ENCODE measurements at places on chromosomes 12 and 14.

- DNase-seq = no peak
Measured at GRCh38 chr12:2282318-2282717, 229.5 kb downstream of the CACNA1C start.

DNA sequence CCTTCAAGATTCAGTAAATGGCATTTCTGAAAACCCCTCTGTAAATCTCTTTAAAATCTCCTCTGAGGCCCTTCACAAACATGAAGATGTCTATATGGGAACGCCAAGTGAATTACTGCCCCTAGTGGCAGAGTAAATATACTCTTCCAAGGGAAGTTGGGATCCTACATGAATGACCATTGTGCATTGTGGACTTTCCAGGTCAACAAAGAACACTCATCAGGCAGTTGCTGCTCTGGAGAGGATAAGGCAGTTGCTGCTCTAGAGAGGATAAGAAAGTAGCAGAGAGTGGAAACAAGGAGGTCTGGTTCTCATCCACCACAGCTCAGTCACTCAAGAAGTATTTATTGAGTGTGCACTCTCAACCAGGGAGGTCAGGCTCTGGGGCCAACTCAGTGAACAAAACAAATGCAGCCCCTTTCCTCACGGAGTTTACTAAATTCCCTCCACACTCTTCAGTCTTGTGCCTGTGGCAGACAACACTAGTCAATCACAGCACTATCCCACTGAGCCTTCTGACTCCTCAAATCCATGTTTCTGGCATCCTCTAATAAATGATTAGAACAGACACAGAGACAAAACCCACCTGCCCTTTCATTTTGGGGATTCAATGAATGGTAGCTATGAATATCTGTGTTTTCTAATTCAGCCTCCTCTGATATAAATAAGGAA, 52.9 kb downstream of the SVOP start:
- no peak for DNase-seq

GRCh38 chr12:32437095-32437515, 37.7 kb downstream of the FGD4 start:
- DNase-seq = no peak

GRCh38 chr12:47747126-47747525, 11.6 kb downstream of the RAPGEF3 start:
- DNase-seq = no peak

- no peak for DNase-seq
Measured at GRCh38 chr14:60646226-60646818, 3.0 kb downstream of the SIX1 start.

DNA sequence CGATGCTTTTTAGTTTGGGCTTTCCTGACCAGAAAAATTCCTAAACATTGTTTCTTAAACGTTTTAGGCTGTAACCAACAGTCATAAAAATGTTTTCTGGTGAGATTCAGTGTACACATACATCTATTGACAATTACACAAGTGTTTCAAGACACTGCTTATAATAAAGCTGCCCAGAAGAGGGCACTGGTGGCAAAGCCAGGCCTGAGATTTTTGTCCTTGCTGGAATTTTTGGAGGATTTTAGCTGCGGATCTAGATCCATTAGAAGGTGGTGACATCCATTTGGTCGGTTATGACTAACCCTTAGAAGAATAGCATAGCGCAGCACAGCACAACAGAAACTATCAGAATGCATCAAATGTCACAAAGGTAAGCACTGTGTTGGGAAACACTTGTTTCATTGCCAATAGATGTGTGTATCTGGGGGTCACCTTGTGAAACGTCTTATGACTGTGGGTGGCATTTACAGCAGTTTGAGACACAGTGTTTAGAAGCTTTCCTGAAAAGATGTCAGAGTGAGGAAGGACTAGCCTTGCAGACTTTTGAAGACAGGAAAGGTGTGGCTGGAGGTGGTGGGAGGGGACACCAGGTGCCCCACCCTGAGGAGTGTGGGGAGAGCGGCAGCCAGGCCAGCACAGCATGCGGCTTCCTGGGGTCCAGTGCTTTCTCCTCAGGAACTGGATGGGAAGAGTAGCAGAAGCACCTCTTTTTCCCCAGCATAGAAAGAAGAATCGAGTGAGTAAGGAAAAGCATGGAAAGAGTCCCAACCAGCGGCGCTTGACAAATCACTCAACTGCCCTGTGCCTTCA, 54.7 kb upstream of the FKBP4 start:
- DNase-seq = no peak
